Islet precursor cell (in vitro differentiated cells): ENCODE measurements at places on chromosomes 7 and 10.

DNA sequence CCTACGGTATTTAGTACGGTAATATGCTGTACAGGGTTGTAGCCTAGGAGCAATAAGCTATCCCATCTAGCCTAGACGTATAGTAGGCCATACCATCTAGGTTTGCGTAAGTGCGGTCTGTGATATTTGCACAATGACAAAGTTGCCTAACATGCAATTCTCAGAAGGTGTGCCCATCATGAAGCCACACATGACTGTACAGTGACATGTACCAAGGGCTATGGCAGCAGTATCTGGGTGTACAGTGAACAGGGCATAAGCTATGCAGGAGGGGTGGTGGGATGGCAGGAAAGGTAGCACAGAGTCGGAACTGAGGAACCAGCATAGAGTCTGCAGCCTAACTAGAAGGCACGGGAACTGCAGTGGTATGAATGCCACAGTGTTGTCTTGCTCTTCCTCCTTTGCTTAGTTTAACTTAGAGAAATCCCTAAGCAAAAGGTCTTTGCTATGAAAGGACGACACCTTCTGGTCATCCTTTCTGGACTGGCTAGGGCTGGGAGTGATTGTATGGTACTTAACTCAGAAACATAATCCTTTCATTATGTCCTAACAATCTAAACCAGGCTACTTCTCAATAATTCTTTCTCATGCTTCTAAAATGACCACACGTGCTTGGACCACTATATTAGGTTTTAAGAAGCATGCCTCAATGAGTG is 93.5 kb downstream of the DYNC1I1 start:
- DNase-seq: peak; percentile 57

- DNase-seq: peak; percentile 32
Measured at GRCh38 chr10:78462726-78463228, 429.1 kb downstream of the RPS24 start.

DNA sequence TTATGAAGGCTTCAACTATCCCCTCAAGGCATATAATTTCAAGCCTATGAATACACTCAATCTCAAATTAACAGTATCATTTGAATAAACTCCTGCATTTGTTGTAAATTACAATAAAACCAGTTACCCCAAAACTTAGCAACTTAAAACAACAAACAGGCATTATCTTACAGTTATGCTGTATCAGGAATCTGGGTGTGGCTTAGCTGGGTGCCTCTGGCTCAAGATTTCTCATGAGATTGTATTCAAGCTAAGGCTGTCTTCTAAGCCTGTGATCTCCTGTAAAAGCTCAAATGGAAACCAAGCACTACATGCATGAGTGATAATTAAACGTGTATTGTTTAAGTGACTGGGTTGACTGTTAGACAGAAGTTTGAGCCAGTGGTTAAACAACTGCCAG is 341.0 kb upstream of the PHF14 start:
- DNase-seq: no peak

GRCh38 chr7:82567356-82567755 is 123.8 kb upstream of the CACNA2D1 start:
- no peak for DNase-seq

- no peak for DNase-seq
Measured at GRCh38 chr10:43981232-43981631, 332.6 kb upstream of the ZNF32 start.

GRCh38 chr7:158252081-158252836 is 335.4 kb downstream of the PTPRN2 start:
- peak; percentile 49 for DNase-seq
